ENCODE measurements at places on chromosomes 3 and 15.

DNA sequence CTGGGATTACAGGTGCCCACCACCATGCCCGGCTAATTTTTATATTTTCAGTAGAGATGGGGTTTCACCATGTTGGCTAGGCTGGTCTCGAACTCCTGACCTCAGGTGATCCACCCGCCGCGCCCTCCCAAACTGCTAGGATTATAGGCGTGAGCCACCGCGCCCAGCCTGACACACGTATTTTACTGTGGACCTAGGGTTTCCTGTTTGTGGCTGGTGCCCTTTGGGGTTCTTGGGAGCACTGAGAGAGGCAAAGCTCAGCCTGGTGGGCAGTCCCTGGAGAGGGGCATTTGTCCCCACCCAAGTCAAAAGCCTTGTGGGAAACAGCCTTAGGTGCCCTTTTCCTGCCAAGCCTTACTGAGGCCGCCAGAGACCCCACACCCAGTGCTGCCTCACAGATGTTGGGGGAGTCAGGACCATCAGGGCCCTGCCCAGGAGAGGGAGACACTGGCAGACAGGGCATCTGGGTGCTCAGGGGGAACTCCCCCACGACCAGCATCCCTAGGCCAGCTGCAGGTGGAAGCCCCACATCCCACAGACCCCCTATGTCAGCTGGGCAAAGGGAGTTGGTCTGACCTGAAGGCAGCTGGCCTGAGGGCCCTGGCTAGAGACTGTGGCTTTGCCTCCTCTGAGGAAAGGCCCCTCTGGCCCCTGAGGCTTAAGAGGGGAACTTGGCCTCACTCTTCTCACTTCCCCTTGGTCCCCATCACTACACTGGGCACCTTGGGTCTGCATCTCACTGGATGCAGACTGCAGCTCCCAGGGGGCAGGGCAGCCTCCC lies 35.1 kb downstream of the DNAH1 start:
- no peak for DNase-seq

DNA sequence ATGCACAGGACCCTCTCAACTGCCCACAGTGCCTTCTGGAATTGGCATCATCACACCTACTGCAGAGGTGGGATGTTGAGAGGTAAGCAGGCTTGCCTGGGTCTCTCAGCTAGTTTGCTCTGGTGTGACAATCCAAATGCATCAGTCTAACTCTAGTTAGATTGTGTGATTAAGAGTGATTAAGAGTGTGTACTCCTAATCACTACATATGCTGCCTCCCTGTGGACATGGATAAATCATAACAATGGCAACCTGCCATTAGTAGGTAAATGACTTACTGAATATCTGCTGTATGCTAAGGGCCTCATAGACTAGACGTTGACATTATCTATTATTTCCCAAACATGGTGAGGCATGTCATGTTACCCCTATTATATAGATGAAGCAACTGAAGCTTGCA lies 342.1 kb downstream of the OCA2 start:
- DNase-seq: no peak

GRCh38 chr3:144324076-144324475 lies 352.5 kb downstream of the DIPK2A start:
- DNase-seq: peak; percentile 5

DNA sequence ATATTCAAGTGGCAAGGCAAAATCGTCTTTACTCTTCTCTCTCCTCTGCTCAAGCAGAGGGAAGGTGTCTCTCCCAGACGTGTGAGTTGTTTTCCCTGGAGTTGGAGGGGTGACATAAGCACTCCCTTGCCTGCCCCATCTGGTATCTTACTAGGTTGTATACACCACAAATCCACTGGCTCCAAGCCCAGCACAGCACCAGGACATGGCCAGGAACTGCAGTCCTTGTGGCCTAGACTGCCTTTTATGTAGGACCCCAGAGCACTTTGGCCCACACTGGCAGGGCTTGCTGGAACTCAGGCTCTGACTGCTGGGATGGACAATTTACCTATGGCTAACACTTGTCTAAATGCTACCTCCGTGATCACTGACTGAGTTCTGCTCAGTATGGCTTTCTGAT lies 34.0 kb downstream of the DZIP3 start:
- no peak for DNase-seq

DNA sequence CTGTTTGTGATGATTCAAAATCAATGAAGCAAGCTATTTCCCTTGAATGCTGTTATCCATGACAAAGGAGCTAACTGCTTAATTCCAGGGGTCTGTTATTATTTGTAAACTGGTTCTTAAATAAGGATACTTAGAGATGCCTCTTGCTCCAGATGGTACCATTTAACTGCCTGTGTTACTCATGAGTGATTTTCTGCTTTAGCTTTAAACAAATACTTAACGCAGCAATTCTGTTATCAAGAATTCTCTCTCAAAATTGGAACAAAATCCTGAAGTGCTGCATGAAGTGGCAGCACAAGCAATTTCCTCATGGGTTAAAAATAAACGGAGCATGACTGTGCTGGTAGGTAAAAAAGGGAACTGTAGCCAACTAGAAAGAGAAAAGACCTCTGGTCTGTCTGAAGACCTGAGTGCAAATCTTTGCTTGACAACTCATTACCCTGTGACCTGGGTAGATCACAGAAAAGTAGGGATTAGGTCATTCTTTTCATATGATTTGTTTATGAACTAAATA lies 62.5 kb upstream of the GBE1 start:
- DNase-seq: no peak

GRCh38 chr15:54347082-54347827 lies 369.0 kb downstream of the UNC13C start:
- DNase-seq: no peak

GRCh38 chr3:52857133-52857532 lies 22.3 kb upstream of the MUSTN1 start:
- no peak for DNase-seq

- no peak for DNase-seq
Measured at GRCh38 chr3:124883766-124884473, 3.2 kb downstream of the ITGB5 start.

- no peak for DNase-seq
Measured at GRCh38 chr3:195760345-195761122, 39.8 kb downstream of the MUC20 start.

DNA sequence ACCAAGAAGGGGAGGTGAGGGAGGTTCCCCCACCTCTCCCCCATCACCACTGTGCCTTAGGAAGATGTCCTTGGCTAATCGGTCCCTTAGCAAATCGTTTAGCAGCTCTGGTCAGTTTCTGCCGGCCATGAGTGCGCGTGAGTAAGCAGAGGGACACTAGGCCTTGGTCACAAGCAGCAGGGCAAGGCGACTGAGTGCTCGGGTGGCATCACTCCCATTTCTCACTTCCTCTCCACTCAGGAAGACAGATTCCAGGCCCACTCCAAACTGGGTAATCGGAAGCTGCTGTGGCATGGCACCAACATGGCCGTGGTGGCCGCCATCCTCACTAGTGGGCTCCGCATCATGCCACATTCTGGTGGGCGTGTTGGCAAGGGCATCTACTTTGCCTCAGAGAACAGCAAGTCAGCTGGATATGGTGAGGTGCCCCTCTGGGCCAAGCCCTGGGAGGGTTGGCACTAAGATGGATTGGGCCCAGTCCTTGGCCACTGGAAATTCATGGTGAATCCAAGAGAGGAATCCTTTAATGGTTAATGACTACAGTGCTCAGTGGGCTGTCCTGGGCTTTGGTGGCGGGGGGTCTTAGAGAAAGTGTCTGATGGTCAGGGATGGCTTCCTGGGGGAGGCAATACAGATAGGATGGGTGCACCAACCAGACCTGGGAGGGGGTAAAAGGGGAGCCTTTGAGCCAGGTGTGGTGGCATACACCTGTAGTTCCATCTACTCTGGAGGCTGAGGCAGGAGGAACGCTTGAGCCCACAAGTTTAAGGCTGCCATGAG lies 4.0 kb downstream of the PARP3 start:
- DNase-seq: no peak

DNA sequence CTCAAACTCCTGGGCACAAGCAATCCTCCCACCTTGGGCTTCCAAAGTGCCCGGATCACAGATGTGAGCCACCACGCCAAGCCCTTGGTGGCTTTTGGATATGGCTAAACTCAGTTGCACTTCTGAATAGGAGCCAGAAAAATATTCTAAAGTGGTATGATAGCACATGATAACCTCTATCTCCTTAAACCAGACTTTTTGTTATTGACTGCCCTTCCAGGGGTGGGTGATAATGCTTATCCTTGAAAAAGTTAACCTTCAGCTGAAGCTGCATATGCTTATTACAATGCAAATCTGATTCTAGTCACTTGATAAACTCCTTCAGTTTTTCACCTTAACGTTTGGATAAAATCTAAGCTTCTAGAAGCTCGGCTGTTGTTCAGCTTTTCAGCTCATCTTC lies 6.3 kb downstream of the CCNB2 start:
- DNase-seq: no peak
